ENCODE measurements at places on chromosomes 5 and 9.
A peak's percentile ranks its signal among the peaks of the same experiment; 100 is the strongest.

DNA sequence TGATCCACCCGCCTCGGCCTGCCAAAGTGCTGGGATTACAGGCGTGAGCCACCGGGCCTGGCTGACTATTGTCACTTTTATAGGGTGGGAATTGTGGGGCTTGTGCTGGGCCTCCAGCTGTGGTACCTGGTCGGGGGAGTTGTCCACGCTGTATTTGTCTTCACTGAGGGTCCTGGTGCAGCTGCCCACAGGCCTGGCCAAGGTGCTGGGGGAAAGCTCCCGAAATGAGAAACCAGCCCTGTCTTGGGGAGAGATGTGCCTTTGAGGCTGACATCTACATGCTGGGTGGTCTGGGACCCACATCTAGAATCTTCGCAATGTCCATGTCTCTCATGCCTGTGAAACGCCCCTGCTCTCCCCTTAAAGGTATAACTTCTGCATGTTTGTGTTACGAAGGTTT is 2.6 kb downstream of the EXOC3 start:
- DNase-seq, result no peak

GRCh38 chr9:86706391-86706790 is 240.9 kb downstream of the GAS1 start:
- DNase-seq, result no peak

GRCh38 chr9:131703697-131704096 is 36.2 kb downstream of the RAPGEF1 start:
- no peak for DNase-seq

DNA sequence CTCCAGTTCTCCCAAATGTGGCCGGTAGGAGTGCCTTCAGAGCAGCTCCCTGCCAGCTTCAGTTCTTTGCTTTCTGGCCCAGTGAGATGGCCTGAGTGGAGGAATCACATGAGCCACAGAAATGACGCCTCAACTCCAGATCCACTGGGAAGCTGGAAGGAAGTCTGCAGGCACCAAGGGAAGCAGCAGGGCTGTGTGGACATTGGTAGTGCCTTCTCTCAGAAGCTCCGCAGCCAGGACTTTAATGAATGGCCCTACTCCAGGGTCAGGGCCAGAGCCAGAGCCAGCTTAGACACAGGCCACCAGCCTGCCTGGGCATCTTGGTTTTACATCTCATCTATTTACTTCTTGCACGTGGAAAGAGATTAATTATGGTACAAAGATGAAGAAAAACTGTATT is 12.0 kb upstream of the PSMB7 start:
- no peak for DNase-seq

DNA sequence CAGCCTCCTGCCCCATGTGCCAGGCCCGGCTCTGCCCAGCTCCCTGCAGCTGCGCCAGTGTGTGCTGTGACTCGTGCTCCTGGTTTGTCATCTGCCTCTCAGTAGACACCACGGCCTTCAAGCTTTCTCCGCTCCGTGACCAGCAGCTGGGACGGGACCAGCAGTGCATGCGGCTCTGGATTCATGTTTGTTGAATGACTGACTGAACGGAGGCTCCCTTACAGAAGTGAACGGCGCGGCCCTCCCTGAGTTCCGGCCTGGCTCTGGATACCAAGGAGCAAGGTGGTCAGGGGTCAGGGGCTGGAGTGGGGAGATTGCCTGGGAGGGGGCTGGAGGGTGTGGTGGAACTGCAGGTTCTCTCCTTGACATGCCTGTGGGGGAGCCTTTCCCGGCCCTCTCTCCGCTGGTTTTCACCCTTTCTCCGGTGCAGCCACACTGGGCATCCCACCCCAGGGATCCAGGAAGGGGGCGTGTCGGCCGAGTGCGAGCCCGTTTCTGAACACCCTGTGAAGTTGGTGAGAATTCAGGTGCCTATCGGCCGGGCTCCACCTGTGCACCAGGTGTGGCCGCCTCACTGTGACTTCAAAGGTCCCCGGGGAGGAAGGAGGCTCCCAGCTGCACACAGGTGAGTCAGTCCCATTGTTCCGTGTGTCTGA is 11.1 kb upstream of the CEP72 start:
- no peak for DNase-seq

GRCh38 chr9:116000748-116001329 is 152.8 kb upstream of the PAPPA start:
- peak; percentile 27 for DNase-seq

DNA sequence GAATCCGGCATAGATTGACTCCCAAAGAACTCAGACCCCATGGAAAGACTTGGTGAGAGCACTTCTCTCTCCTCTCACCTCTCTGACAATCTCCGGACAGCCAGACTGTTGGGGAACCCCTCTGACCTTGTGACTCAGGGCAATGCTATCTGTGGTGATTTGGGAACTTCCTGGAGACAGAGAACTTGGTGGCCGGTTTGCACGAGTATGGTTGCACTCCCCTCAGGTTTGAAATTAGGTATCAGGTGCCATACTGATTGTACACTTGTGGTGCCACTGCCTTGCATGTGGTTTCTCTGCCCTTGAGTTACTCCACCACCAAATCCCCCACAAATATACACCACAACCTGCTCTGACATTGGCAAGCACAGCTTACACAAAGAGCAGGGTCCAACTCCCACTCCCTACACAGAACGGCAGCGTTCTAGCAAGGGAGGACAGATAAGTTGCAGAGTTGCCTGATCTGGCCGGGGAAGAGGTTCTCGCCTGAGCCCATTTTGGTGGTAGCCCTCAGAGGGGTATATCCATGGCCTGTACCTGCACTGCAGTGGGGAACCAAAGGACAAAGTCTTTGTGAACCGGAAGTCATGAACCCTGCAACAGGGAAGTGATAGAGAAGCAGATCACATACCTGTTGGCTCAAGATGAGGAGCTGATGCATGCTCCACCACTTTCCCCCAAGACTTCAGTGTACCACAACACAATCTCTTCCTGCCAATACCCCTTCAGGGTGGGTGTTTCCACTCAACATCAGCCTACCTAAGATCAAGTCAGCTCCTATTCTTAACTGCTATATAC is 255.1 kb downstream of the MCTP1 start:
- no peak for DNase-seq

GRCh38 chr9:91858213-91859030 is 91.6 kb downstream of the ROR2 start:
- peak; percentile 40 for DNase-seq

DNA sequence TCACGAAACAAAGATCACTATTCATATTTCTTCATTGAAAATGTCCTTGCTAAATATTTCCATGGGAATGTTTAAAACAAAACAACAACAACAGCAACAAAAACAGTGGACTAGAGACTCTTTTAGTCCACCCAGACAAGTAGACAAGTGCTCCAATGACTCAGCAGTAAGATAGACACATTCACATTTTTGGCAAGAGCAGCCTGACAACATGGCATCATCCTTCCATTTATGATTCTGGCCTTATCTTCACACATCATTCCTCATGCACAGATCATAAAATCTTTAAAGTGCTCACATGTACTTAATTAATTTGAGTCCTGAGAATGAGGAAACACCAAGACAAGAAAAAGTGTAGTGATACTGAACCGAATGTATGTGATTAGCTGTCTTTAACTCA is 132.6 kb upstream of the PDE4D start:
- DNase-seq, result no peak

DNA sequence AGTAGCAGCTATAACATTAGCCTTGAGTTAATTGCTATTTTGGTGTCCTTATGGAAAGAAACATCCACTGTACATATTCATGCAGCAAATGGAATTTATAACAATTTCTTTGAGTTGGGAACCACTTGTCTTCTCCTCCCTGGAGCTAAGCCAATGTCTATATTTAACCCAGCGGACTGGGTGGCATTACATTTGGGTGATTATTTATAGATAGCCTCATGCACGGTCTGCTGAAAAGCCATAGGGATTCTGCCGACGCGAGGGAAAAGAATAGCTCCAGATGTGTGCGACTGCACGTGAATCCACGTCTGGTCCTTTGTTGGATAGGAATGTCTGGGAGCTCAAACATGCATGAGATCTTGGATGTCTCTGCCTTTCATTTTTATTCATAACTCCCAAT is 157.5 kb upstream of the BRINP1 start:
- DNase-seq, result no peak

DNA sequence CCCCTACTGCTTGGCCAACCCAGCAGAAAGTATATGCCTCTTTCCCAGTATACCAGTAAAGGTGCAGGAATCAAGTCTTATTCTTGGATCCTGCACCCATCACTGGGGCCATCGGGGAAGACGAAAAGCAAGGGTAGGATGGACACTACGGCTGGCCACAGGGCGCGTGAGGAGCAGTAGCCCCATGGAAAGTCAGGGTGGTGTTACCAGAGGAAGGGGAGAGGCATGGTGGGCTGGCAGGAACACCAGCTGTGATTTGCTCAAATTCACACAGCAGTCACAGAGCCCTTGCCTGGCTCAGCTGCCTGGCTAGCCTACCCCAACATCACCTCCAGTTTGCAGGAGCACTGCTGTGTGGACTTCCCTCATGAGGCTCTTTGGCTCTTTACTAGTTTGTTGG is 34.5 kb upstream of the SAP30L start:
- no peak for DNase-seq
